Activated naive CD8-positive, alpha-beta T cell treated with anti-CD3 and anti-CD28 coated beads, Interleukin-2, amount 10 ng/mL, durations not matched to agents 7 days and 5 days (primary cell): ENCODE measurements at places on chromosomes 5 and 9. TPM values are rescaled to one million over a fixed set of nuclear protein-coding genes. Genes with fewer than 3 reads are reported as not detected.

GRCh38 chr5:36355516-36355915, 53.8 kb upstream of the RANBP3L start:
- no peak overlapping the region for H3K27ac ChIP-seq
- H3K4me1 ChIP-seq, result no peaks in the 10 kb centered on the region
- no peak overlapping the region for H3K4me3 ChIP-seq
- H3K36me3 ChIP-seq, result no peaks in the 10 kb centered on the region
- H3K27me3 ChIP-seq, result peaks cover 6% of the 10 kb centered on the region
- no peak for DNase-seq

DNA sequence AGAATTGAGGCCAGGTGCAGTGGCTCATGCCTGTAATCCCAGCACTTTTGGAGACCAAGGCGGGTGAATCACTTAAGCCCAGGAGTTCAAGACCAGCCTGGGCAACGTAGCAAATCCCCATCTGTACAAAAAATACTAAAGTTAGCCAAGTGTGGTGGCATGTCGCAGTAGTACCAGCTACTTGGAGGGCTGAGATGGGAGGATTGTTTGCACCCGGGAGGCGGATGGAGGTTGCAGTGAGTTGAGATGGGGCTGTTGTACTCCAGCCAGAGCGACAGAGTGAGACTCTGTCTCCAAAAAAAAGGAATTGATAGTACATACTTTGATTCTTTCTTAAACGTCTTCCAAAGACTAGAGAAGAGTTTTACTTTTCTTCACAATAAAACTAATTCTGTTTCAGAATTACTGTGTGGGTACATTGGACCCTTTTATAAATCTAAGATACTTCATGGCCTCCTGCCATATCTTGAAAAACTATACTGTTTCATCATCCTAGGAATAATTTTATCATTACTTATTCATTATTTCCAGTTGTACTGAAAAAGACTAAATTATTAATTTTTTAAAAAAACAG, 132.0 kb upstream of the GRHPR start:
- H3K27me3 ChIP-seq, result no peaks in the 10 kb centered on the region
- peaks cover 39% of the 10 kb centered on the region for H3K4me1 ChIP-seq
- DNase-seq, result no peak

GRCh38 chr5:6889030-6889429, 175.8 kb downstream of the TENT4A start:
- H3K36me3 ChIP-seq, result no peaks in the 10 kb centered on the region
- no peaks in the 10 kb centered on the region for H3K27me3 ChIP-seq
- no peak overlapping the region for H3K27ac ChIP-seq
- no peak overlapping the region for H3K4me3 ChIP-seq

DNA sequence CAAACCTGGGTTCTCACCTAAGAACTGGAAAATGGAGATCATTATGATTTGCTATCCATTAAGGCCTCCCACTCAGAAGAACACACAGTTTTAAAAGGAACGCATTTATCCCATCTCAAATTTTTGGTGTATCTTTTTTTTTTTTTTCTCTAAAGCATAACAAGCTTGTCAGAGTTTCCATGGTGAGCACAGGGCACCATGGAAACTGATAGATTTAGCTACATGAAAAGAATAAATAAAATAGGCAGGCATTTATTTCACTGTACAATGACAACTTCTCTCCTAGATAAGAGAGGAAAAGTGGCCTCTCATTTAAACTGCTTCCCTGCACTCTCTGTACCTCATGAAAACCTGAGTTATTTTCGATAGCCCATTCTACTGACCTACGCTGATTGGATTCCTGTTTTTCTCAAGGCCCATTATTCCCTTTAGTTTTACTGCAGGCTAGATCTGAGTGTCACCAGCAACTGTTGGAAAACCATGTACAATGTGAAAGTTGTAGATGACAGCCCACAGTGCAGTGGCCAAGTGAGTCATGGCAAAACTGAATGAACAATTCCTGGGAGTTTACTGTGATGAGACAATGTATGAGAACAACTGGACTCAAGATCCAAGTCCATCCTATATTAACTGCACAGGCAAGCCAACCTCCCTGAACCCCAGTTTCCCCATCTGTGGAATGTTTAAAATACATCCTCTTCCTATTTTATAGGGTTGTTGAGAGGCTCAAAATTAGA, 4.3 kb upstream of the GDA start:
- H3K27me3 ChIP-seq, result peaks cover 23% of the 10 kb centered on the region
- no peaks in the 10 kb centered on the region for H3K36me3 ChIP-seq
- H3K4me1 ChIP-seq, result peaks cover 2% of the 10 kb centered on the region
- H3K27ac ChIP-seq, result no peak overlapping the region
- no peak for DNase-seq

Gene TSSK1B
- not detected for total RNA-seq

Gene FOXI1
- total RNA-seq, result not detected

Gene SLC45A2
- total RNA-seq, result 0.40 TPM

Gene MSH3
- 18.6 TPM for total RNA-seq
